ENCODE measurements at places on chromosomes 6 and 20.

- no peak for DNase-seq
Observed at GRCh38 chr6:89050155-89050554, 30.4 kb upstream of the PNRC1 start.

DNA sequence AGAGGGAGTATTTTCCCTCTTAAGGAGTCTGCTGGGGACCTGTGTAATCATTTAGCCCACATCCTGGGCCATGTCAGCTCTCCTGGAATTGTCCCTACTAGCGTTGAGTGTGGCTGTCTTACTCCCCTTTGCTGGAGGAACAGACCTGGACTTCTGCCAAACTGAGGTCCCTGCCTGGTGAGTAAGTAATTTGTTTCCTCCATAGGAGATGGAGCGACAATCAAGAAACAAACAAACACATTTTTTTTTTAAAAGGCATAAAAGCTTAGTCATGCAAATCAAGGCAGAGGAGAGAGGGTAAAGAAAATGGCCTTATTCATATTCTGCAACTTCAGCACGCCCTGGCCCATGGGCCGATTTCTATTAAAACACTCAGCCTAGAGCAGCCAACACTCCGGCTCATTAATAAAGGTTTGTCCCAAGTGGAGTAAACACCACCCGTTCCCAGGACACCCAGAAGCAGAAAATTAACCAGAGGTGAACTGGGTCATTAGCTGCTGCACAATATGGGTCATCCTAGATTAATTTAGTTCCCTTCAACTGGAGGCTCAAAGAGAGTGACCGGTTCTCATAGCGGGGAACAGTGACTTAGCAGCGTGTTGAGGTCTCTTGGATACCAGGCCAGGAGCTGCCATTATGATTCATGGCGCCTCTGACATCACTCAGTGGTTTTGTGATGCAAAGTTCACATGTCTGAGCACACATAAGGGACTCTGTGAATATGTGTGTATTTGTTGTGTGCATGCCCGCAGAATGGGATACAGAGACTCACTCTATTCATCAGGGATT lies 165.0 kb upstream of the SULF2 start:
- no peak for DNase-seq

DNA sequence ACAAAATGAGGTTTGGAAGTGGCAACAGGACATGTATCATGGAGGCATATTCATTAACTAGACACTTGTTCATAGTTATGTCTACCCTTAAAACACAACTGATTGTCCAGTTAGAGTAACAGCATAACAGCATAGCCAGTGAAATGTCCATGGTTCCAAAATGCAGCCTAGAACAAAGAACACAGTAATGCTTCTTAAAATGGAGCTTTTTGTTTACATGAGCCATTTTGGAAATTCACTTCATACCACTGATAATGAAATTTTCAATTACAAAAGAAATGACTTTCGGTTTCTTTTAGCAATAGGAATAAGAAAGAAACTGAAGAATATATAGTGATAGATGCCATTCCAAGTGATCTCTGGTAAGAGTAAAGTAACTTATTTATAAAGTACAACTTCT lies 111.1 kb upstream of the DST start:
- DNase-seq: no peak

DNA sequence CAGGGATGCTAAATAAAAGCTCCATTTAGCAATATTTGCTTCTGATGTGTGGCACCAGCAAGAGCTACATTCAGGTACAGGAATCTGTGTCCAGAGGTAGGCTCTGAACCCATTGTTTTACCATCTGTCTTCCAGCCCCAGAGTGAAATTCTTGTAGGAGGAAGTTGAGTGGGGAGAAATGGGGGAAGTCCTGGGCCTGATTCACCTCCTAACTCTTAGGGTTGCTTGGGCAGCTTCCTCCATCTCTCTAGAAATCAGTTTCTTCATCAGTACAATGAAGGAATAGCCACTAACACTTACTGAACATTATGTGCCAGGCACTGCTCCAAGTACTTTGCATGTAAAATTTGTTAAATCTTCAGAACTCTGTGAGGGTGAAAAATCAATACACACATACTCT lies 35.1 kb upstream of the TSPYL1 start:
- no peak for DNase-seq

- no peak for DNase-seq
Observed at GRCh38 chr20:49570161-49570827, 2.4 kb upstream of the PTGIS start.

DNA sequence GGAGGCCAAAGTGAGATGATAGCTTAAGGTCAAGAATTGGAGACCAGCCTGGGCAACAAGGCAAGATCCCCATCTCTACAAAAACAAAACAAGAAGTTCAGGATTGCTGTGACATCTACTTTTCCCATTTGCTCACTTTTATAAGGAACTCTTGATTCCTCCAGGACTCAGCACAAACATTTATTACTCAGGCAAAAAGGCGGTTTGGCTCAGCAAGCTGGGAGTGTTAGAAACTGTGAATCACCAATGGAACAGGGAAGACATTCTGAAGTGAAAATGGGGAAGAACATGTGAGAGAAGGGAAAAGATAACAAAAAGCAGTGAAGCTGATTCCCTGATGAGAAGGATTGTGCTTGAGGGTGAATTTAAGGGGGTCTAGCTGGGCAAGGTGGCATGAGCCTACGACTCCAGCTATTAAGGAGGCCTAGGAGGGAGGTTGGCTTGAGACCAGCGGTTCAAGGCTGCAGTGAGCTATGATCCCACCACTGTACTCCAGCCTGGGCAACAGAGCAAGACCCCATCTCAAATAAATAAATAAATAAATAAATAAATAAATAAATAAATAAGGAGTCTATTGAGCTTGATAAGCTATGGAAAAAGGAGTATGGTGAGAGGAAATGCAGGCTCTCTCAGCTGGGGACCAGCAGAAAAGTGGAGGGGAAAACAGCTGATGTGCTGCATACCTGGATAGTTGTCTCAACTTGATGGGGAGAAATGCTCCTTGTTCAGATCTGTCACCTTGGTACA lies 65.4 kb upstream of the HDDC2 start:
- no peak for DNase-seq

DNA sequence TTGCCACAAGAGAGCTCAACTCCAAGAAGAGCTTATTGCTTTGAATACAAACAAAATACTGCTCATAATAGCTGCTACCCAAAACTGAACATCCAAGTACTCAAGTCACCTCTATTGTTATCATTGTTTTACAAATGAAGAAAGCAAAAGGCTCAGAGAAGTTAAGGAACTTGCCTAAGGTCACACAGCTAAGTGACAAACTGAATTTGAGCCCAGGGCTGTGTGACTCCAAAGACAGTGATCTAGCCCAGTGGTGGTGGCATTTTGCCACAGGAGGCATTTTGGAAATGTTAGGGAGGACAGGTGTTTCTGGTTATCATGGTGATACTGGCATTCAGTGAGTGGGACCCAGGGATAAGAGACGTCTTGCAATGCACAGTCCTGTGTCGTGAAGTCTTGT lies 79.5 kb downstream of the KCNB1 start:
- DNase-seq: no peak

DNA sequence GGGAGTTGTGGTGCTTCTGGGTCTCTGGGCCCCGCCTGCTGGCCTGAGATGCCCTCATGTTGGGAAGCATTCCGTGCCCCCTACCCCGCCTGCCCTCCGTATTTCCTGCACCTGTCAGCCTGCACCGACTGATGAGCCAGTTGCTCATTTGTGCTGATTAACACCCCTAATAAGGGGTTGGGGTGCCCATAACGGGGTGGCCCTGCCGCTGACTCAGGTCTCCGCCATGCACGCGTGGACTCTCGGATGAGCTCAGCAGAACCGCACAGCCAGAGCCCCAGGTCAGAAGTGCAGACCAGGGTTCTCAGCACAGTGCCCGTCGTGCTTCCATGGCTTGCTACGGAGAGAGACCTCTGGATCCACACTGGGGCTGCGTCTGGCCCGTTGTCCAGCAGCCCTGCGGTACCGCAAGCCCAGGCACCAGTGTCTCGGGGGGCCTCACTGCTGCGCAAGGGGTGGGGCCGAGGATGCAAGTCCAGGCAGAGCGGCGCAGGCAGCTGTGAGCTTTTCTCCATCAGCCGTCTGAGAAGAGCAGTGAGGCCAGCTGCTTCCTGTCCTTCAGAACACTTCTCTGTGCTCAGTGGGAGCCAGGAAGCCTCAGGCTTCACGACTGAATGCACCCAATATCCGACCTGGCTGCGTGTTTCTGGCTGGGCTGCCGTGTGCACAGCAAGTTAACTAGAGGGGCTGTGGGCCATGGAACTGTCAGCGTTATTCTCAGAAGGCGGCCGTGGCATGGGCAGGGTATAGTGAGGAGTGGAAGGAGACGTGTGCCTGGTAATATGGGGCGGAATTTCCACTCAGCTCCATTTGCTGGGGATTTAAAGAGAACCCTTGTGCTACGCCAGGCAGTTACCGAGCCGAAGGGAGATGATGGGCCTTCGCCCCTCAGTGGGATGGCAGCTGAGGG lies 18.6 kb downstream of the MTG2 start:
- no peak for DNase-seq

DNA sequence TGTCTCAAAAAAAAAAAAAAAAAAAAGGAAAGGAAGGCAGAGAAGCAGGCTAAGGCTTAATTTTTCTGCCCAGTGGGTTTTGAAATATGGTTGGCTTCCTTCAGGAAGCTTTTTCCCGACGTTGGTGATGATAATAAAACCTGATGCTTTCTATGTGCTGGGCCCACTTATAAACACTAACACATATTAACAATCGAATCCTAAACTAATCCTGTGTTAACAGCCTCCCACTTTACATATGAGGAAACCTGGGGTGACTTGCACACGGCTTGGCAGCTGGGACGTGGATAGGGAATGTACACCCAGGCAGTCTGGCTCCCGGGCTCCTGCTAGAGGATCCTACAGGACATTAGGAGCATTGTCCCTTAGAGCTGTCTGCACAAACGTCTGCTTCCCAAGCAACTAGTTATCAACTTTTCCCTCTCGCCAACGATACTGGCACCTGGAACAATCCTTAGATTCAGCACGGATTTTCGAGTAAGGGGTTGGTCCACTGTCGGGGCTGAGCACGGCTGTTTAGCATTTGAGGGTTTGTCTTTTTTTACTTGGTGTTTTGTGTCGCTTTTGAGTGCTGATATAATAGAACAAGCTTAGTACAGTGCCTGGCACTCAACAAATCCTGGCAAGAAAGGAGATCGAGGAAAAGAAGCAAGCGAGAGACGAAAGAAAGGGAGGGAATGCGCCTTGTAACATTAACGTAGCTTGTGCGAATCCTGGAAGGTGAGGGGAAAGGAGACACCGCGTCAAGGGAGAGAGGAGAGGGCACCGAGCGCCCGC lies 622 bp upstream of the KIZ start:
- DNase-seq: no peak

DNA sequence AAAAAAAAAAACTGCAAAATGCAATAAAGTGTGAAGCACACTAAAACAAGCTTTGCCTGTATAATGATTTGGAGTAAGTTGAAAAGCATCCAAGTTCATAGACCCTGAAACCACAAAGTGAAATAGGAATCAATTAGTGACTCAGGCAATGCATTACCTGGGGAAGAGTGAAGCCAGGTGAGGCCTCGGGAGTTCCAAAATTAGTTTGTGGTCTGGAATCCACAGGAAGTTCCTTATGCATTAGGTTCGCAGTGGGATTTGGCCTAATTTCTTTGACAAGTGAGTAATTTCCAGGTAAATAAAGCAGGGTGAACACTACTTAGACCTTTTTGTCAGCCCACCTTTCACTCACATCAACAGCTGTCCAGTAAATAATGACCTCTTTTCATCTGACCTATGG lies 490.8 kb downstream of the CBLN4 start:
- DNase-seq: no peak

DNA sequence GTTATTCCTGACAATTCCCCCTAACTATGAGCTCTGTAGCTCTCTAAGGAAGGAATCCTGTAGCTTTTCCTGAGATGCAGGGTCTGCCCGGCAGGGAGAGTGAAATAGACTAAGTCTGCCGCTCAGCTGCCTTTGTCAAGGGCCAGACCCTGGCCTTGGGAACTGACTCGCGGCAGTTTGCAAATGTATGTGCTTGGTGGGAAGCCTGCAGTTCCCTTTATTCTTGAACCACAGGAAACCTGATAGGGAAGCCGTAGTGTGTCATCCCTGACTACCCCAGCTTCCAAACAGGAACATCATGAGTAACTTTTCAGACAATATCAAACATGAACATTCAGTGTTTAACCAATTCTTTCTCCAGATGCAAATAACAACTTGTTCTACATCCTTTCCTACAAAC lies 78.7 kb upstream of the IFNGR1 start:
- no peak for DNase-seq

- no peak for DNase-seq
Observed at GRCh38 chr6:63571361-63572043, 778 bp upstream of the LOC128125822 start.

DNA sequence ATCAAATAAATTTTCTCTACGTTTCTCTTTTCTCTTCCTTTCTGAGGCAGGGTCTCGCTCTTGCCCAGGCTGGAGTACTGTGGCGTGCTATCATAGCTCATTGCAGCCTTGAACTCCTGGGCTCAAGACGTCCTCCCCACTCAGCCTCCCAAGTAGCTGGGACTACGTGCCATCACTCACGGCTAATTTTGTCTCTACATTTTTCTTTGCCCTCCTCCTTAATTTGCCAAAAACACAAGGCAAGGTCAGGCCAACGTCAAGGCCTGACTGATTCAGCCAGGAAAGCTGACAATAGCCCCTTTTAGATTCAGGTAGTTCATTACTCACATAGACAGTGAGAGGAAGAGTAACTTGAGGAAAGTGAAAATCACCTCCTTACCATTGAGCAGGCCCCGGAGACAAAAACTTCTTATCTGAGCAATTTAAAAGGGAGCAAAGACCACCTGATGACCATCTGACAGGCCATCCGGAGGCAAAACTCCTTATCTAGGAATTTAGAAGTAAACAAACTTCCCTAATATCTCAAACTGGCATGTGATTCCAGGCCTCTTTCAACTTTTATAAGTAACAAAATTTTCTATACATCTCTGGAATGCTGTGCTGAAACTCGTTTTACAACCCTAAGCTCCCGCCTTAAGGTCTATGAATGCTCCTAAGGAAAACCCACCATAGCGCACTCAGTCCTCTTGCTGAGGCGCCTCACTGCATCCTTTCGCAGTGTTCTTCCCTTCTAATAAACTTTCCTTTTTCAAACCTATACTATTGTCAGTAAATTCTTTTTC lies 42.1 kb upstream of the SRPK1 start:
- DNase-seq: no peak

- no peak for DNase-seq
Observed at GRCh38 chr6:138439546-138439945, 35.5 kb downstream of the HEBP2 start.

DNA sequence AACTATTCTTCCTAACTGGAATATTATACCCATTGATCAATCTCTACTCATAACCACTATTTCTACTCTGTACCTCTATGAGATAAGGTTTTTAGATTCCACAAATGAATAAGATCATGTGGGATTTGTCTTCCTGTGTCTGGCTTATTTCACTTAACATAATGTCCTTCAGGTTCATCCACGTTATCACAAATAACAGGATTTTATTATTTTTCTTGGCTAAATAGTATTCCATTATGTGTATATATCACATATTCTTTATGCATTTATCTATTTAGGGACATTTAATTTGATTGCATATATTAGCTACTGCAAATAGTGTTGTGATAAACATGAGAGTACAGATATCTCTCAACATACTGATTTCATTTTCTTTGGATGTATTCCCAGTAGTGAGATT lies 823.0 kb upstream of the ADGRB3 start:
- no peak for DNase-seq
